ENCODE measurements at places on chromosomes 6 and 20.

GRCh38 chr6:118558464-118559217, 10.5 kb downstream of the PLN start:
- no peak for DNase-seq

GRCh38 chr6:2274981-2275891, 29.8 kb upstream of the GMDS start:
- no peak for DNase-seq

GRCh38 chr6:5763407-5763806, 243.3 kb downstream of the NRN1 start:
- peak; percentile 34 for DNase-seq

DNA sequence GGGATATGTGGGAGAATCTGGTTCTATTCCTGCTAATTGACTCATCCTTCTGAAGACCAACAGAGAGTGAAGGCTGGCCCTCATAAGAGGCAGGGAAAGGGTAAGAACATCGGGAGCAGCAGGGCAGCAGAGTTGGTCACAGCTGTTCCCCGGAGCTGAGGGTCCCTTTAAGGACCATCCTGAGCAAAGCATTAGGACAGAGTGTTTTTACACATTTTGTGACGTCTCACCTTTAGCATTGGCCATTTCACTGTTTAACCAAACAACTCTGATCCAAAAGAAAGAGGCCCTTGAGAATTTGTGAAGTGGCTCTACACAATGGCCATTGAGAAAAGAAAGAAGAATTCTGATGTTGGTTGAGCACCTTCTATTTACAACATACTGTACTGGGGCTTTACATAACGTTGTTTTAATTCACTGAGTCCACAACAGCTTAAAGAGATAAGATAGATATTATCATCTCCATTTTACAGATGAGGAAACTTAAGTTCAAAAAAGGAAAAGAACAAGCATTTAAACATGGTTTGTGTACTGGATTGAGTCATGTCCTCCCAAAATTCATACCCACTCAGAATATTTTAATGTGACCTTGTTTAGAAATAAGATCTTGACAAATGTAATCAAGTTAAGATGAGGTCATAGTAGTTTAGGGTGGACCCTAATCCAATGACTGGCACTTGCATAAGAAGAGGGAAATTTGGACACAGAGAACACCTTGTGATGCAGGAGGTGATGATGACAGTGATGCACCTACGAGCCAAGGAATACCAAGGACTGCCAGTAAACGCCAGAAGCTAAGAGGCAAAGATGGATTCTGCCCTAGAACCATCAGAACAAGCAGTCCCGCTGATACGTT, 62.0 kb downstream of the VGLL2 start:
- no peak for DNase-seq

DNA sequence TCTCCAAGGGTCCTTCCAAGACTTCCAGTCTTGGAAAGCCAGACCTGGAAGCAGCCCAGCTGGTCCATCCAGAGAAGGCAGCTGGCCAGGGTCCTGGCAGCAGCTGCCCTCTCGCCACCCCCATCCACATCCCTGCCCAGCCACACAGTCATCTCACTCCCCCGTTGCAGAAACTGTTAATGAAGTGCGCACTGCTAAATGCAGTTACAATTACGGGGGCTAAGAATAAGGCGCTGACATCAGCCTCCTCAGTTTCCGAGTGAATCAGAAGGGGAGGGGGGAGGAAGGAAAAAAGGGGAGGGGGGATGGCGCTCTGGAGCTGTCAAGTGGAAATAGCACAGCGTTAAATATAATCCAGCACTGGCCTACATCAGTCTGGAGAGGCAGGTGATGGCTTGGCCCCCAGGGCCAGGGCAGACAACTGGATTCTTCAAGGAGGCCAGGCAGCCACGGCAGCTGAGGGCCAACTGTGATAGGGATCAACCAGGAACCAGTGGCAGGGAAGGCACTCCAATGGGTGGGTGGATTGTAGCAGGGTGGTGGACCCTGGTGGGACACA, 6.9 kb downstream of the RIMS4 start:
- no peak for DNase-seq

GRCh38 chr6:1536526-1537429, 72.9 kb upstream of the FOXC1 start:
- no peak for DNase-seq

DNA sequence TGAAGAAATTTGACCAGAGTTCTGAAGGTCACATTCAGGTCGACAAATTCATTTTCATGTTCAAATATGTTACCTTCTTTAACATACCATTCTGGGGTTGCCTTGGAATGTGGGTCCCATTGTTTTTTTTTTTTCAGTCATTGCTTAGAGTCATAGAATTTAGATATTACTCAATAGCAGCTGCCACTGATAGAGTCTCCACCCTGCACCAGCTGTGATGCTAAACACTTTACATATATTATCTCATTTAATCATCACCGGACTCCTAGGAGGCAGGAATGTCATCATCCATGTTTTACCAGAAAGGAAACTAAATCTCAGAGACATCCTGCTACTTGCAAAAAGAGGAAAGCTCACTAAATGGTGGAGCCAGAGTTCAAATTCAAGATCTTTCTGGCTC, 204.7 kb downstream of the ESR1 start:
- no peak for DNase-seq

GRCh38 chr20:57513199-57513598, 11.7 kb downstream of the CTCFL start:
- DNase-seq, result no peak

DNA sequence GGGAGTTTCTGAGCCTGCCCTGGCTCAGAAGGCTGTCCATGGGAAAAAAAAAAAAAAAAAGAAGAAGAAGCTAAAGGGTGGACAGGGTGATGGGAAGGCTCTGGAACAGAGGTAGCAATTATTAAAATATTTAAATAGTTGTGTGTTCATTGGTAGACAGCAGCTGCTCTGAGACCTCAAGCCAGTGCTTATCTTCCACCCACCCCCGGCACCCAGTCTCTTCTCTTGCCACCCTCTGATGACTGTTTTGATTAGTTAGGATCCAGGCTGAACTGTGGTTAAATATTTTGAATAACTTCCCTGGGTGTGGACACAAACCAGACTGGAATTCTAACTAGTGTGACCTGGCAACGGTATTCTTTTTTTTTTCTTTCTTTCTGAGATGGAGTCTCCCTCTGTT, 16.9 kb upstream of the SRSF3 start:
- DNase-seq, result peak; percentile 88

GRCh38 chr6:158080849-158081656, 87.0 kb downstream of the SERAC1 start:
- DNase-seq, result no peak

- DNase-seq, result no peak
Measured at GRCh38 chr20:37673444-37673843, 20.4 kb upstream of the CTNNBL1 start.

- no peak for DNase-seq
Measured at GRCh38 chr20:951384-952169, 35.4 kb upstream of the ANGPT4 start.

GRCh38 chr20:48006036-48006833, 221.0 kb upstream of the SULF2 start:
- DNase-seq, result no peak

- DNase-seq, result no peak
Measured at GRCh38 chr6:169230946-169231789, 22.5 kb downstream of the THBS2 start.

DNA sequence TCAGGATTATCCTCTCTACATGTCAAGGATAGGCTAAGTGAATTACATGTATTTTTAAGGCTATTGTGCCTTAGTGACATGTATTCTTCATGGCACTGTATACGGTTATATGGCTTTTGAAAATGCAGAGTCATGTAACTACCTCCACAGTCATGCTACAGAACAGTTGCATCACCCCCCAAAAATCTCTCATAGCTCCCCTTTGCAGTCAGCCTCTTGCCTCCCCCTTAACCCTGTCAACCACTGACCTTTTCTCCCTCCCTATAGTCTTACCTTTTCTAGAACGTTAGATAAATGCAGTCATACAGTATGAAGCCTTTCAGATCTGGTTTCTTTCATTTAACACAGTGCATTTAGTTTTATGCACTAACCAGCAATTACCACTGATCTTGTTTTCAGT, 10.3 kb upstream of the RNF24 start:
- DNase-seq, result no peak

DNA sequence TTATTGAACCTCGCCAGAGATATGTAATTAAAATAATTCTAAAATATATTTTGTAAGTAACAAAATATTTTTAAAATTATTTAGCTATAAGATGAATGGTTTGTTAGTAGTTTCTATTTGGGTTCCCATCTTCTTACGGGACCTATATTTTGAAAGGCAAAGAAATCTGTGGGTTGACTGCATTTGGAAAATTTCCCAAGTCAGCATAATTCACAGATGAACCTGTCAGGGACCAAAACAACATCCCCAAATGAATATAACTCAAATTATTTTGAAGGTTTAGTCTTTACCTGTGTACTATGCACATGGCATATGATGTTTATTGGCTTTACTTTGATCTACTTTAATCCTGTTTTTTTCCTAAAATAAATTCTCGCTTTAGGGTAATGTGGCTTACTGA, 607.4 kb upstream of the JAG1 start:
- DNase-seq, result no peak

GRCh38 chr20:9375221-9375681, 139.1 kb upstream of the LAMP5 start:
- no peak for DNase-seq

GRCh38 chr20:3645309-3646066, 17.7 kb downstream of the GFRA4 start:
- no peak for DNase-seq

- no peak for DNase-seq
Measured at GRCh38 chr20:62774762-62775161, 21.5 kb upstream of the MRGBP start.

DNA sequence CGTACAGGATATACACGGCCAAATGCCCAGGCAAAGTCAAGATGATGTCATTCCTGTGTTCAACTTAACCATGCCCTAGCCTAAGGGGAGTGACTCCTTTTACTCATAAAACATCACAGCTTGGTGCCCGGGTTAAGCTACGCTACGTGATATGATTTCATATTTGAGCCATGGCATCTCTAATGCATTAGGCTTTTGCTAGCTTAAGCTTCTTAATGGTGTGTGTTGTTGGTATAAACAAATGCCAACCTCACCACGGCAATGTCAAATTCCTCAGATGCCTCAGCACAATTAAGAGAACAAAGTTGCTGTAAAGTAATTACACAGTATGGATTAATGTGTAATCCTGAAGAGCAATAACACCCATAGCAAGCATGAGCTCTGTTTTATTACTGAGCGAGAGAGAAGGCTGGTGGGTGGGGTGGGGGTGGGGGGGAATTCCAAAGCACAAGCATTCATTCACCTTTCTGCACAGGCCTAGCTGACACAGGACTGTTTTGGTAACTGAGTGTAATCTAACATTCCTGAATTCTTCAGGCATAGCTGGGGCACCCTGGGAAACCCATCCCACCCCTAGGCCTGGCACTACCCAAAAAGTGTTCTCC, 44.7 kb upstream of the CNKSR3 start:
- DNase-seq, result peak; percentile 31
